ENCODE measurements at places on chromosomes 11 and 22.
A peak's percentile ranks its signal among the peaks of the same experiment; 100 is the strongest.

DNA sequence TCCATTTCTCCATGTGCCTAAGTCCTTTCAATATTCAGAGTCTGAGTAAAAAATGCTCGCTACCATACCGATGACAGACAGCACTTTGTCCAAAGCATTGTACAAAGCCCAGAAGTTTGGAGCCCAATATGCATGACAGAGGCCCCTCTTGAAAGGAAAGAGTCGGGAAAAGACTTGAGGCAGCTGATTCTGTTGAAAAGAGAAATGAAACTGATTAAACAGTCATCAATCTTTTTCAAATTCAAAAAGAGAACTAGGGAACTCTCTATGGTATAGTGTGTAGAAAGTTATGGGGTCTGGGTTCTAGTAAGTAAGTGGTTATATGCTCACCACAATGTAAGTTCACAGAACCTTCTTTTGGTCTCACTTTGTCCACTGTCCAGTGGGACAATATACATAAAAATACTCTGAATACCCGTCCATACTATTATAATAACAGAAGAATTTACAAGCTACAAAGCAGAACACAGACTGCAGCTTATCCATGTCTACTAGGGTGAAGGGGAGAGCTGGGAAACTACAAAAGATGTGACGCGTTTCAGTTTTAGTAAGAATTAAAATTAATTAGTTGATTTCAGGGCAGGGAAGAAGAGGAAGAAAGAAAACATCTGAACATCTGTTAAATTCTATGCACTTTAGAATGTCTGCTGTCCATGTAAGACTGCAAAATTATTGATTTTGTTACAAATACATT is 26.7 kb downstream of the ALG8 start:
- no peak for DNase-seq

DNA sequence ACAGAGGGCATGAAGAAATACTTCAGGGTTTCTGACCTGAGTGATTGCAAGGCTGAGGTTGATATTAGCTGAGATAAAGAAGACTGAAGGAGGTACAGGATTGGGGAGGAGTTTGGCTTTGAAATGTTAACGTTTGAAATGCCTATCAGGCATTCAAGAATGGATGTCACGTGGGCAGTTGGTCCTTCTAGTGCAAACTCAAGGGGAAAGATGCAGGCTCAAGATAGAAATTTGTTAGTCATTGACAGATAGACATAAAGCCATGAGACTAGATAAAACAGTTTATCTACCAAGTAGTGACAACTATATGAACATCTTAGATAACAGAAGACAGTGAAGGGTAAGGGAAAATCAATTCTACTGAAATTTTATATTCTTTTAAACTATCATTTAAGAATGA is 23.1 kb downstream of the TTC17 start:
- DNase-seq: no peak

- no peak for DNase-seq
Measured at GRCh38 chr11:102553835-102554282, 23.3 kb upstream of the MMP7 start.

DNA sequence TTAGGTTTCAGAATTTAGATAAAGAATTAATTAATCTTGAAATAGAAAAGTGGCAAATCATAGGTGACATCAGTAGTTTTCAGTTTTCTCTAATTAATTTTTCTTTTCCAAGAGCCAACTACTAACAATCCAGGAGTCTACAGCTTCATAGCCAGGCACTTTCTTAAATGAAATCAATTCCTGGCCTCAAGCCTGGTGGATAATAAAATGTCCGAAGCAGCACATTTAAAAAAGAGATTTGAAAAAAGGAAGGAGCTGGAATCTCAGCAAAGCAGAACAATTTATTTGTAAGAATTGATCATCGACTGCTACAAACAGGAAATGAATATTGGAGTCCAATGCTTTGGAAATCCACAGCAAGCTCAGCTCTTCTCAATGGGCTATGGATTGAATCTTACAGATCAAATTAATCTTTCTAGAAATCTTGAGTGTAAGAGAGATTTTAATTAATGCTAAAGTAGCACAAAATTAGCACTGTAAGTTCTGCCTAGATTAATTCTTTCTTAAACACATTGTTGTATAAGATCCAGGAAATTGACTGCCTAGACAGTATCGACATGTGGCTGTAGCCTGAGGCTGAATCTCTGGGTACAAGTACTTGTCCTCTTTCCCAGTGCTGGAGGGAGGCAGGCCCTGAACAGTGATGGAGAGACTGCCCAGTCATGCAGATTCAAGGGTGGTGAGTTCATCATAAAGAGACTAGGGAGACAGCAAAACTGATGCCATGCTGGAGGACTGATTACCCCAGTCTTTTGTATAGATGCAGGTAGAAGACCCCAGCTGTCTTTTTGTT is 167.8 kb upstream of the POU2AF2 start:
- peak; percentile 76 for DNase-seq
